CD4-positive, alpha-beta T cell (primary cell): ENCODE measurements at places on chromosomes 5 and 9.

- no peak overlapping the region for H3K27ac ChIP-seq
- no peaks in the 10 kb centered on the region for H3K27me3 ChIP-seq
- H3K4me3 ChIP-seq: no peak overlapping the region
- H3K36me3 ChIP-seq: no peaks in the 10 kb centered on the region
- peaks cover 21% of the 10 kb centered on the region for H3K4me1 ChIP-seq
- no peak for DNase-seq
Observed at GRCh38 chr9:125629446-125629845, 77.6 kb downstream of the MAPKAP1 start.

GRCh38 chr5:158082696-158083287 is 223.8 kb upstream of the CLINT1 start:
- no peak for DNase-seq
- H3K27me3 ChIP-seq: peaks cover 8% of the 10 kb centered on the region
- H3K27ac ChIP-seq: no peak overlapping the region

DNA sequence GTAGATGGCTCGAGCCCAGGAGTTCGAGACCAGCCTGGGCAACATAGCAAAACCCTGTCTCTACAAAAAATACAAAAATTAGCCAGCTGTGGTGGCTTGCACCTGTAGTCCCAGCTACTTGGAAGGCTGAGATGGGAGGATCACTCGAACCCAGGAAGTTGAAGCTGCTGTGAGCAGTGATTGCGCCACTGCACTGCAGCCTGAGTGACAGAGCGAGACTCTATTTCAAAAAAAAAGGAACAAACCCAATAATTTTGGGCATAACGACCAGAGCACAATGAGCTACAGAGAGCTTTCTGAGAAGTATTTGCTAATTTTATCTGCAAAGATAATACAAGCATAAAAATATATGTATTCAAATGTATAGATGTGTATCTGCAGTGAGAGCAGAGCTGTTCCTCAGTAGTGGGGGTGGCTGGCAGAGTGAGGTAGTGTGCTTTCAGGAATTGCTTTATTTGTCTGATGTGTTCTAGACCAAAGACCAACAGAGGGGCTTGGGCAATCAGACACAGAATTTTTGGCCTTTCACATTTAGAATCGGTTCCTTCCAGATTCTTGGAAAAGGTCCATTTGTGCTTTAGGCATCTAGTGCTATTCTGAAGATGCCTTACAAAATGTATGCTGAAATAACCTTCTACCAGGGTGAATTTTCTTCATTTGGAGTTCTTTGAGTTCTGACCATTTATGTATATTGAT is 5.2 kb downstream of the DOCK8 start:
- H3K27me3 ChIP-seq: no peaks in the 10 kb centered on the region
- no peak overlapping the region for H3K27ac ChIP-seq
- no peak for DNase-seq

- peaks cover 25% of the 10 kb centered on the region for H3K36me3 ChIP-seq
- peaks cover 29% of the 10 kb centered on the region for H3K4me1 ChIP-seq
- DNase-seq: no peak
- no peak overlapping the region for H3K4me3 ChIP-seq
Observed at GRCh38 chr9:5435912-5436311, 1.8 kb downstream of the PLGRKT start.

GRCh38 chr9:108099854-108100253 is 610.3 kb upstream of the KLF4 start:
- H3K4me3 ChIP-seq: no peak overlapping the region
- H3K27ac ChIP-seq: no peak overlapping the region
- H3K4me1 ChIP-seq: no peaks in the 10 kb centered on the region
- no peak for DNase-seq
- H3K36me3 ChIP-seq: no peaks in the 10 kb centered on the region

DNA sequence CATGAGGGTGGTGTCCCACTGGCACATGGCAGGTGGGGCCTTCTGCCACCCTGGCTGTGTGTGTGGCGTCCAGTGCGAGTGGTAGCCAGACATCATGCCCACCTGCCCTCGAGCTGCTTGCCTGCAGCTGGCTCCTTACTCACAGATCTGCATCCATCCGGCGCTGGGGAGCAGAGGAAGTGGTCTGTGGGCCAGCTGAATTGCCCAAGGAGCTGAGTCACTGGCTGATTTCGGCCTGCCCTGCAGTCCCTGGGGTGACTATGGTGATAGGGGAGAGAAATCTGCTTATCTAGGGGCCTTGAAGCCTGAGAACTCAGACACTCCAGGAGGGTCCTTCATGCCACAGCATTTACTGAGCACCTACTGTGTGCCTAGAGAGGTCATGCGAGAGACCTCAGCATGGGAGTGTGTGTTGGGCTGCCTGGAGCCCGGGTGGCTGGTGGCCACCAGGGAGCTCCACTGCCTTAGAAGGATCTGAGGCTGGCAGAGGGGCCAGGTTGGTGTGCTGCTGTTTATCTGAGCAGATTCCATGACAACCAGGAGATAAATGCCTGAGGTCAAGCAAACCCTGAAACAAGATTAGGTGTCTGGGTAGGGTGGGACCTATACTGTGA is 57.1 kb downstream of the SLC22A5 start:
- H3K4me3 ChIP-seq: peak overlapping the region; percentile 13
- DNase-seq: peak; percentile 80
- H3K4me1 ChIP-seq: peaks cover 99% of the 10 kb centered on the region
- H3K27me3 ChIP-seq: no peaks in the 10 kb centered on the region

DNA sequence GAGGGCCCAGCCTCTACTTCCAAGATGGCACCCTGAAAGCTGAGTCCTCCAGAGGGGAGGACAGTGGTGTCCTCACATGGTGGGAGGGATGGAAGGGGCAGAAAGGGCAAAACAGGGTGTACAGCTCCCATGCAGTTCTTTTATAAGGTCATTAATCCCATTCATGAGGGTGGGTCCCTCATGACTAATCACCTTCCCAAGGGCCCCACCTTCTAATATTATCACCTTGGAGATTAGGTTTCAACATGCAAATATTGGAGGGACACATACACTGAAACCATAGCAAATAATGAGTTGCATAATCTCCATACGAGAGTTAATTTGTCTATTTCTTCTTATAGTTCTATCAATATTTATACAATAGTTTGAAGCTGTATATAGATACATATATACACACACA is 5.8 kb upstream of the ZBTB43 start:
- H3K27ac ChIP-seq: no peak overlapping the region
- H3K36me3 ChIP-seq: no peaks in the 10 kb centered on the region
- no peak for DNase-seq

DNA sequence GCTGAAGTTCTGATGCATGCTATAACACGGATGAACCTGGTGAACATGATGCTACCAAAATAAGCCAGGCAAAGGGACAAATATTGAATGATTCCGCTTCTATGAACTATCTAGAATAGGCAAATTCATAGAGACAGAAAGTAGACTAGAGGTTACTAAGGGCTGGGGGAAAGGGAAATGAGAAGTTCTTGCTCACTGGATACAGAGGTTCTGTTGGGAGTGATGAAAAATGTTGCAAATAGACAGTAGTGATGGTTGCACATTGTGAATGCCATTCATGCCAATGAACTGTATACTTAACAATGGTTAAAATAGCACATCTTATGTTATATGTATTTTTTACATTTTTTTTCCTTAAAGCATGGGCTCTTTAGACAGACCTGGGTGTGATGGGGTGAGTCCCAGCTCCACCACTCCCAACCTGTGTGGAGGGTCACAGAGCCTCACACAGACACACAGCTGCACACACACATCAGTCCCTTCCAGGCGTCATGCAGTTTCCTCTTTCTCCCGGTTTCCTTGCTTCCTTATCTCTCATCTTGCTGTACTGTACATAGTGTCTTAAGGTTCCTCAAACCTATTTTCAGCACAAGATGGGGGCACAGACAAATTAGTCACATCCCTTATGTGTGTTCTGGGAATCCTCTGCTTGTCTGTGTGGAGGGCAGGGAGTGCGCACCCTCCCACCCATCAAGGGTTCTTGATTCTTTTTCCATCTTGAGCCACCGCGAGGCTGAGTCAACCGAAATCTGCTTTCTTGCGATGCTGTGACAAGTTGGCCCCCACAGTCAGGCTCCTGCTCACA is 192.9 kb downstream of the CRB2 start:
- no peaks in the 10 kb centered on the region for H3K4me1 ChIP-seq
- DNase-seq: no peak
- no peaks in the 10 kb centered on the region for H3K36me3 ChIP-seq
- H3K27ac ChIP-seq: no peak overlapping the region
- no peaks in the 10 kb centered on the region for H3K27me3 ChIP-seq
- no peak overlapping the region for H3K4me3 ChIP-seq

DNA sequence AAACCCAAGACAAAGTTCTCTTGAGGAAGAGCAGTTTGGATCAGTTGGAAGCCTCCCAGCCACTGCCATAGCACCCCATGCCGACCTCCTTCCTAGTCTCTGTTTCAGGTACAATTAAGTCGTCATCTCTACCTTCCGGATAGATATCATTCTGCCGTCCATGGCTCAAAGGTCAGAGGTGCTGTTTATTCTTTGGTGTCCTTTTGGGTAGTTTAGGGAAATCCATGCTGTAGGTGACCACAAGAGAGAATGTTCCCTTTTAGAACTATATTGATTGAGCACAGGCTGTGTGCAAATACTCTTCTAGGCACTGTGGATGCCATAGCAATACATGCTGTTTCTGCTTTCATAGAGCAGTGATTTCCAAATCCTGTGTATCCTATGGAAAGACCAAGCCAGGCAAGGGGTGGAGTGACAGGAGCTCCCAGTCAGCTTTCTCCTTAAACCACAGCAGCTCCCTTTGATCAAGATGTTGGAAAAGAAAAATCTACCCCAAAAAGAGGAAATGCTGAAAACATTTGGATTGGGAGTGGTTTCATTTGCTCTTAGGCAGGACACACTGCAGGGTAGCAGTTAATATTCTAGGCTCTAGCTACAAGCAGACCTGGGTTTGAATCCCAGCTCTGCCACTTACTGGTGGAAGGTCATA is 127.9 kb downstream of the PALM2AKAP2 start:
- no peak overlapping the region for H3K27ac ChIP-seq
- DNase-seq: no peak
- no peaks in the 10 kb centered on the region for H3K27me3 ChIP-seq
- H3K4me3 ChIP-seq: no peak overlapping the region

DNA sequence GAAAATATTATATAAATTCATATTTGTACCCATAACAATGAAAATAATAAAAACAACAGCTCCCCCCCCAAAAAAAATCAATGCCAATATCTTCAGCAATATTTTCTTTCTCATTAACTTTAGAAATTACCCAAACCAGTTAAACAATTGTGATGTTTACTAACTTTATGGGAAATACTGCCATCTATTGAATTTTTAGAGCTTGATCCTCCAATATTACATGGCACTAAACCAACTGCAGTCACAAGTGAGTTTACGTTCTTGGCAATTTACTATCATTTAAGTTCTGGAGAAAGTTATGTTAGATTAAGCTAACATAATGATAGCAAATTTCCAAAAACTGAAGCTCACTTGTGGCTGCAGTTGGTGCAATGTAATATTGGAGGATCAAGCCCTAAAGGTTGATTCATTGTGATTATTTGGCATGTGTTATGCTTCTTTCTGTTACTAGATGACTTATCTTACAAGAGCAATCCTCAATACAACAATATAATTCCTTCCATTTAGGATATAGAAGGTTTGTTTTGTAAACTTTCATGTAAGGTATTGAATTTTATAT is 379.5 kb downstream of the CDH18 start:
- no peak for DNase-seq
- H3K27me3 ChIP-seq: no peaks in the 10 kb centered on the region
- no peaks in the 10 kb centered on the region for H3K4me1 ChIP-seq
- no peak overlapping the region for H3K4me3 ChIP-seq
- H3K27ac ChIP-seq: no peak overlapping the region

DNA sequence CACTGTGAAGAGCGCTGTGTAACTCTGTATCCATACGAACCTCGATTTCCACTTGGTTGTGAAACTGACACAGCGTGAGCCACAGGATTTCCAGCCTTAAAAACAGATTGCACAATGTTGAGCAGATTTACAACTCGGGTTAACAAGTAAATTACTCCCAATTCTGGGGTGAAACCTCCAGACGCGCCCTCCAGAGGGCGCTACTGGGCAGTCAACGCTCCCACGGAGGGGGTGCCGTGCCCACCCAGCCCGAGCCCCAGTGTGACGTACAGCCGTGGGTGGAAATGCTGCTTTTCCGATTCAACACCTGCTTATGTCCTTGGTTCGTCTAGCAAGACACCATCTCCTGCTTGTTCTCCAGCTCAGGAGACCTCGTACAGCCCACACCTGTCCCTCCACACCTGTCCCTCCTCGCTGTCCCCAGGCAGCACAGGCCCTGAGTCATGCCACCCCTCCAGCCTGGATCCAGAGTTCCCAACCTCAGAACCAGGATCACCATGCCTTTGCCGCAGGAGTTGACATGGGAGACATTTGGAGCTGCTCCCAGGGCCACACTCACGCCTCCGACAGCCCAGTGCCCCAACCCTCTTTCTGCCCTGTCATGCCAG is 34.4 kb upstream of the SLC6A3 start:
- H3K4me3 ChIP-seq: no peak overlapping the region
- peaks cover 43% of the 10 kb centered on the region for H3K36me3 ChIP-seq
- H3K27me3 ChIP-seq: no peaks in the 10 kb centered on the region

DNA sequence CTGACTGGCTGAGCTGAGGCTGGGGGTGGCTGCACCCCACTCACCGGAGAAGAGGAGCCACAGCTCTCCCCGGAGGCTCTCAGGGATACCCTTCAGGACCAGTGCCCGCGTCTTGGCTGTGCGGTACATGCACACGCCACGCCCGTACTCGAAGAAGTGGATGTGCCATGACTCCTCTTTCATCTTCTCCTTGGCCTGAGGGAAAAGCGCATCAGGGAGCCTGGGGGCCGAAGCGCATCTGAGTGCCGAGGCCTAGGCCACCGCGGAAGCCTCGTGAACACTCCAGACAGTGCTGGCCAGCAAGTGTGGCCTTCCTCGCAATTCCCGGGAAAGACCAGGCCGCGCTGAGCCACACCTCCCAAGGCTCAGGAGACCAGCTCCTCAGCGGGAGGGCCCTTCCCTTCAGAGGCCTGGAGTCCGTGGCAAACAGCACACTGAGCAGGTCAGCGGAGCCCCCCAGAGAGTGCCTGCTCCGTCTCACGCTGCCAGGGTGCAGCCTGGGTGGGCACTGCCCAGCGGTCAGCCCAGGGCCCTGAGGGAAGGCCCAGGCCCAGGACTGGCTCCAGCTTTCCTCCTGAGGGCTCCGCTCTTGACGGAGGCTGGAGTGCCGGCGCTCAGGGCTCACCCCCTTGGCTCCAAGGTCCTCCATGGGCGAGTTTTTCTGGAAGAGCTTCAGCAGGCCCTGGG is 20.5 kb upstream of the MRNIP start:
- peaks cover 41% of the 10 kb centered on the region for H3K36me3 ChIP-seq
- no peak for DNase-seq
- H3K4me3 ChIP-seq: no peak overlapping the region
- no peak overlapping the region for H3K27ac ChIP-seq

- H3K36me3 ChIP-seq: peaks cover 9% of the 10 kb centered on the region
- no peak overlapping the region for H3K27ac ChIP-seq
- H3K4me1 ChIP-seq: no peaks in the 10 kb centered on the region
- no peak for DNase-seq
Observed at GRCh38 chr5:128146671-128147070, 63.1 kb downstream of the SLC12A2 start.
